ENCODE measurements at places on chromosomes 16 and 17.

DNA sequence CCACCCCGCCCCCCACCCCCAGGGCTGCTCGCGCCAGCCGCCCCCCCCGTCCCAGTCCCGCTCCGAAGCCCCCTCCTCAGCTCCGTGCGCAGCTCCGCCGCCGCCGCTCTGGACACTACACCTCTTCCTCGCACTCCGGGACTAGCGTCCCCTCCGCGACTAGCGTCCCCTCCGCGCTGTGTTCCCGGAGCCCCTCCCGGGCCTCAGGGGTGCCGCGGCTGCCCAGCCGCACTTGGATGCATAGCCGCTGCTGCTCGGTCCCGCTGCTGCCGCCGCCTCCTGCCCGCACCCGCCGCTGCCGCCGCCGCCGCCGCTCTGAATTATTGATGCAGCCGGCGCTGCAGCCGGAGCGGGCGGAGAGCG lies at the start of gene CBLN1:
Gene CBLN1, minus strand, starts transcription at position 359 of the 363 bp plus-strand sequence. CDS start 373 bp downstream, outside the sequence.
- DNase-seq: no peak

DNA sequence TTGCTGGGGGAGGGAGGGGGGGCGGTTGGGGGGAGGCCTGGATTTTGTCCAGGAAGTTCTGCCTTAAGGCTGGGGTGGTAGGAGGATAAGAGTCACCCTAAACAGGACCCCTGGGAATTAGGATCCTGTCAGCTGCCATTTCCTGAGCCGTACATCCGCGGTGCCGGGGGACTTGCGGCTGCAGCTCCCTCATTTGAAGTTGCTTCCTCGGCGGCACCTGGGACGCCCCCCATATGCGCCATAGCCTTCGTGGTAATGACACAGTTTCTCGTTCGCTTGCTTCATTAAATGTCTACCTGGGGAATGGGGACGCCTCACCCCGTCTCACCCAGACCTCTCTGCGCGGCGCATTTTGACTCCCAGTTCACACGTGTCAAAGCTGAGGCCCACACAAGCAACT lies 55.1 kb upstream of the PABPN1L start:
- DNase-seq: no peak

DNA sequence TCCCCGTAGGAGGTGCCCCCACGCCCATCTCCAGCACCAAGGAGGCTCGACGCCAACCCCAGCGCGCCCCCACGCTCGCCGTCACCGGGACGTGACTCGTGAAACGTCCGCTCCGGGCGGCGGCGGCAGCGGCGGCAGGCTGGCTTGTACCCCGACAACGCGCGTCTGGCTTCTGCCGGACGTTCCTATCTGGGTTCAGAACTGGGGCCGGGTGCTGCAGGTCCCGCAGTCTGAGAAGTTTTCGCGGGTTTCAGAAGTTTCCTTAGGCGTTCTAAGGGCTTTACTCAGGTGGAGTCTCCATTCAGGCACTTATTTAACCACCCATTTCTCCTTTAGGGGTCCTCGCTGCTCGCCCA lies 672 bp upstream of the ALKBH5 start:
- DNase-seq: peak; percentile 58

GRCh38 chr17:27455914-27456680 lies at the start of gene KSR1:
KSR1 (plus strand) TSS chr17:27456448; CDS start chr17:27456644, 196 bp downstream.
- peak; percentile 52 for DNase-seq

DNA sequence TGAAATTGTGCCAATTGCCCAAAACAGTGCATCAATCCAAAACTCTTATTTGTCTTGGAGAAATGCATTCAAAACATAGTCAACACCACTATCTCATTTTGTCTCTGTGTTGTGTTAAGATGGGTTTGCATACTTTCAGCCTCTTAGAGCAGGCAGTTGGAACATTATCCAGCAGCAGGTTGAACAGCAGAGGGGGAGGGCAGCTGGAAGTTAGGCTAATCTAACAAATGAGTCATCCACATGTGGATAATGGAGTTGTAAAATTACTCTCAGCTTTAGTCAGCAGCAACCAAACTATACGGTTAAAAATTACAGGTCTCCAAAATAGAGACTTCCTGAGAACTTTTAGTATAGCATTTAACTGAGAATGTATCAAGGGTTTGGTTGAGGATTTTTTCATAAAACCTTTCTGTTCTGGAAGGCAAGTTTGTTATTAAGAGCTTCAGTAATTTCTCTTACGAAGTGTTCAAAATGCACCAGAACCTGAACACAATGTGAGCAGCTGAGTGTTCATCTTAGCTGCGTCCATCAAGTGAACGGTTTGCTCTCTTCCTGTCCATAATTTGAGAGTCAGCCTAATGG lies 46.3 kb downstream of the PRKCA start:
- DNase-seq: no peak

- DNase-seq: no peak
Observed at GRCh38 chr17:50976951-50977472, 110.9 kb upstream of the TOB1 start.

DNA sequence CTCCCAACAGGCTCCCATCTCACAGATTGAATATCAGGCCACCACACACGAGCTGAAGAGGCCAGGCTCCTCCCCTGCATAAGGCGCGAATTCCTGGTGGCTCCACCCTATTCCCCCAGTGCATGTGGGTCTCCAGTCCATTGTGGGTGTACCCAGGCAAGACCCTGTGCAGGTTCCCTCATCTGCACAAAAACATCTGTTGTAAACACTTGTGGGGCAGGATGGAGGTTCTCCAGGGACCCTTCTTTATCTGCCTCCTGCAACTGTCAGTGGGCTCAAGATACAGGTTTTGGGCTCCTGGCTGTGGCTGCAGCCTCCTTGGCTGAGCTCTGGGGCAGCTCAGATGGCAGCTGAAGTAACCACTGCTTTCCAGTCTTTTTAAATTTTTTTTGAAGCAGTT lies 17.6 kb upstream of the LGALS9 start:
- DNase-seq: no peak

GRCh38 chr17:7676533-7676932 lies 10.8 kb downstream of the TP53 start:
- DNase-seq: no peak

- DNase-seq: no peak
Observed at GRCh38 chr17:28484296-28484695, 10.9 kb downstream of the SLC13A2 start.

DNA sequence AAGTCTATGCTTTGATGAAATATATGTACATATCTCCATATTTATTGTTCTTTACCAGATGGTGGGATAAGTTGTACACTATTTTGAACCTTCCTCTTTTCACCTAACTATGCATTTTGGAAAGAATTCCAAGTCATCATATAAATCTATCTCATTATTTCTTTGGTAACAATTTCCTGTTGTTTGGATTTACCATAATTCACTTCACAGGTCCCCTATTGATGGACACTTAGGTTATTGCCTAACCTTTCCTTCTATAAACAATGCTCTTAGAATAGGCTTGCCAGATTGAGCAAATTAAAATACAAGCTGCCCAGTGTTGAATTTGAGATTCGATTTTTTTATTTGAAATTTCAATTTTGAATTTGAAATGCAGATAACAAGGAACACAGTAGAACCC lies 28.9 kb upstream of the DHX8 start:
- DNase-seq: no peak

DNA sequence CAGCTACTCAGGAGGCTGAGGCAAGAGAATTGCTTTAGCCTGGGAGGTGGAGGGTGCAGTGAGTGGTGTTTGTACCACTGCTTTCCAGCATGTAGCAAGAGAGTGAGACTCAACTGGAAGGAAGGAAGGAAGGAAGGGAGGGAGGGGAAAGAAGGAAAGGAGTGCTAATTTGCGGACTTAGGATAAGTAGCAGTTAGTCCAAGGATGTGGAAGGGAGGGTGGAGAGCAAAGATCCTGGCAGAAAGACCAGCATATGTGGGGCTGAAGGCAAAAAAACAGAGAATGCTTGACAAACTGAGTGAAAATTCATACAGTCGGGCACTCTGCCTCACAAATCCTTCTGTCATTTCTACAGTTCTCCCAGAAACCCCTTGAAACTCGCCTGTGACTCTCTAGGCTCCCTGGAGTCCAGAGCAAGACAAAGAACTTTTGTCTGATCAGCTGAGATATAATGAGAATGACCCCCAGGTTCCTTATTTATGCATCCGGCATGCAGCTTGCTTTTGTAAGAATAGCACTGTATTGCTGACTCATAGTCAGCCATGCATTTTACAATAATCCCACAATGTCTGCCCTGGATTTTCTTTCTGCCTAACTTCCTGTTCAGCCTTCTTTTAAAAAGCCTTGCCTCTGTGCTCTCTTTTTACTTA lies 31.5 kb downstream of the CDK5RAP3 start:
- no peak for DNase-seq

GRCh38 chr16:81451753-81452680 lies 7.4 kb downstream of the CMIP start:
- no peak for DNase-seq
